ENCODE measurements at places on chromosomes 11 and 22.

- DNase-seq, result peak; percentile 16
Observed at GRCh38 chr11:118353084-118353710, 6.2 kb upstream of the UBE4A start.

GRCh38 chr11:134138376-134138775, 69.5 kb downstream of the JAM3 start:
- DNase-seq, result no peak

- DNase-seq, result no peak
Observed at GRCh38 chr11:134349109-134349801, 17.5 kb downstream of the GLB1L2 start.

GRCh38 chr22:48944751-48945620, 882.7 kb downstream of the BRD1 start:
- DNase-seq, result no peak

- DNase-seq, result peak; percentile 25
Observed at GRCh38 chr22:29457730-29458129, 19.3 kb downstream of the RFPL1 start.

DNA sequence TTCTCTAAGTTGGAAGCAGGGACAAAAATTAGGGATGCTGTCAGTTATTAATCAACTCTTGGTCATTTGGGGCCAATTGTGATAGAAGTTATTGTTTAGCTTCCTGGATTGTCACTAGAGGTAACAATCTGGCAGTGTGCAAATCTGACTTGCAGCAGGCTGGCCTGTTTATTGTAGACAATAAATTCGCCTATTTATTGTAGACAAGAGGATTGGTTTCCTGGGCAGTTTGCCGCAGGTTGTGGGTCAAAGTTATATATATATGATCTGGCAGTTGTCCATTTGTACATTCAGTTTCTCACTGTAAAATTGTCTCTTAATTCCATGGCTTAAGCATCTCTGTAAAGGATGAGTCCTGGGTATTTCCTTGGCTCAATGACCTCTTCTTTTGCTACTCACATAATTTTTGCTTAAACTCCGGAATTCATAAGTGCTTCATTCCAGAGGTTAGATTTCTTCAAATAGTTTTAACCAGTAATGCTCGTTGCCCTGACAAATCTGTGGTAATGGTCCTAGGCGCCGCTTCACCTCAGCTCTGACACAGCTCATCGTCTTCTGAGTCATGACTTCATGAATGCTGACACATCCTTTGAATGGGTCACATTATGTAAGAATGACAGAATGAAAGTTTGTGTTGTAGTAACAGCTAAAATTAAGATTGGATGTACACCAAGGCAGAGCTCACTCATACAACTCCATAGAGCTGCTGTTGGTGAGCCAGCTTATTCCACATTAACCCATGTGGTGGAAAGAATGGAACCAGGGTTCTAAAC, 7.8 kb upstream of the MMP3 start:
- peak; percentile 96 for DNase-seq

Measured in AG10803 (cell line).